ENCODE measurements at places on chromosomes 6 and 20.

DNA sequence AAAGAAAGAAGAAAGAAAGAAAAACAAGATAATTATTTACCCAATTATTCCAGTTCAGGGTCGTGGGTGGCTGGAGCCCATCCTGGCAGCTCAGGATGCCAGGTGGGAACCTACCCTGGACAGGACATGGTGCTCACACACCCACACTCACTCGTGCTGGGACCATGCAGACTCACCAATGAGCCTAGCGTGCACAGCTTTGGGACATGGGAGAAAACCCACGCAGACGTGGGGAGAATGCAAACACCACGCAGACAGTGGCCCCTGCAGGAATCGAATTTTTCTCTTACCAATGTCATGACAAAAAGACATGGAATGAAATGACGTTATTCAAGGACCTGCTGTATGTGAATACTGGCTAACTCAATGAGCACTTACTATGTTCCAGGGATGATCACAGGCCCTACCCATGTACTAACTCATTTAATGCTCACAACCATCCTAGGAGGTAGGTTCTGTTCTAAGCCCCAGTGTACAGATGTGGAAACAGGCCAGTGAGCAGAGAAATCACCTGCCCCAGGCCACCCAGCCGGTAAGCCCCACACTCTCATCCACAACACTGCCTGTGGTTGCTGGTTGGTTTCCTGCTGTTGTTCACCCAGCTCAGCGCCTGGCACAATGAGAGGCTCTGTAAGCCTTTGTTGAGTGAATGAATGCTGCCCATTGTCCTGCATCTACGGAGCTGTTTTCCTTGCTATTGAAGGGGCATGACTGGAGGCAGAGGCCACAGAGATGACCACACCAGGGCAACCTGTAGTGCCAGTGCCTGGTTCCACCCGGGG, 6.8 kb upstream of the PI16 start:
- no peak for DNase-seq

GRCh38 chr20:49769048-49769581, 43.5 kb upstream of the SLC9A8 start:
- DNase-seq = no peak

GRCh38 chr6:113856625-113857555, at the start of gene MARCKS:
MARCKS (plus strand) TSS chr6:113857345; CDS start chr6:113857746, 401 bp downstream.
- peak; percentile 98 for DNase-seq

DNA sequence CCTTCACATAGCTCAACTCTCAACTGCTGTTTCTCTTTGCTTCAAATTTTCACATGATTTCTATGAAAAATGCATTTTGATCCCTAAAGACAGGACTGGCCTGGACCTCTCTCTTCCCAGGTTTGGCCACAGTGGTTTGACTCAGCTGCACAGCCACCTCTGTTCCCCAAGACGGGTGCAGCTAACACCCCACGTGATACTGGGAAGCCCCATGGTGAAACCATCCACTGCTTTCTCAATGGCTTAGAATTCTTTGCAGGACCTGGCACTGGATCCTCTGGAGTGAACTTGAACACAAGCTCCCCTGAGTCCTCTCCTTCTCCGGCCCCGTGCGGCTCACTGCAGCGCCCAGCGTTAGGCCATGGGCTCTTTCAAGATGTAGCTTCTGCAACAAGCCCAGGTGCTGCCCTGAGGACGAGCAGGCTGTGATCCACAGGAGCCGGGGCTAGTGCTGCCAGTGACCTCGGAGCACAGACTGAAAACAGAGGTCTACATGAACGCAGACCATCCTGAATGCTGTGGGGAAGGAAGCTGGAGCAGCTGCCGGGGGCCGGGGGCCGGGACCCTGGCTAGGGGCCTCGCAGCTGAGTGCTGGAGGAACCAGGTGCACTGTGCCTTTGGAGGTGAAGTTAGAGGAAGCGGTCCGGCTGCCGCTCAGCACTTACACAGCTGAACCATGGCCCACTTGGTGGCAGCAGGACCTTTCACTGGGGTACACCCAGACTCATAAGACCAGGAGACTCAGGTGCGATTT, 58.8 kb upstream of the MPC1 start:
- DNase-seq = peak; percentile 31

DNA sequence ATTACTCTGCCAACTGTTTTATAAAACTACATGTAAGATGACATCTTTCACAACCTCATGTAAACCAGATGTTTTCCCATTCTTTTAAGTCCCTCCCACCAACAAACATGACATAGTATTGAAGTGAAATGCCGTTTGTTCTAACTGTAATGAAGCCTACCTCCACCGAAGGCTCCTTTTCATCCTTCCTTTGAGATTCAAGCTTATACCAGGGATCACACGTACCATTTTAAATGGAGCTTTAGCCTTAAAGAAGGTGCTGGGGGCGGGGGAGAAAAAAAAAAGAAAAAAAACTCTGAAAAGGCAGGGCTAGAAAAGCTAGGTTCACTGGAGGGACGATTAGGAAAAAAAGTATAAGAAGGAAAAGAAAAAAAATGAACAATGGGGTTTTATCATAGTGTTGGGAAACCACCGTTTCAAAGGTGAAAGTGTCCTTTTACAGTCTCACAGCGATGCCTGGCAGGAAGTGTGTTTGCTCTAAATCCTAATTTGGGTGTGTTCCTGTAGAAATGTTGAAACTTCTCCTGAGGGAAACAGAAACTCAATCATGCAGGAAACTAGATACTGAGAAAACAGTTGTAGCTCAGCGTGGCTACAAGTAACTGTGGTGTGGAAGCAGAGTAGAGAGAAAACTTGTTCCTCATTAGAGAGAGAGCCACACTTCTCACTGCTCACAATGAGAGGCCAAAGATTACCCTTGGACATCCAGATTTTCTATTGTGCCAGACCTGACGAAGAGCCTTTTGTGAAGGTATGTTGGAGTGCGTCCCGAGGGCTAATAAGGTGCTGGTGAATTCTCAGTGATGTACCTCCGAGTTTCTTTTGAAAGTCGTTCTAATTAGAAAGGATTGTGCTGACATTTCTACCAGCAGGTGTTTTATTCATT, 37.6 kb upstream of the HINT3 start:
- peak; percentile 78 for DNase-seq

GRCh38 chr6:153167907-153168306, 36.8 kb upstream of the RGS17 start:
- DNase-seq = no peak

DNA sequence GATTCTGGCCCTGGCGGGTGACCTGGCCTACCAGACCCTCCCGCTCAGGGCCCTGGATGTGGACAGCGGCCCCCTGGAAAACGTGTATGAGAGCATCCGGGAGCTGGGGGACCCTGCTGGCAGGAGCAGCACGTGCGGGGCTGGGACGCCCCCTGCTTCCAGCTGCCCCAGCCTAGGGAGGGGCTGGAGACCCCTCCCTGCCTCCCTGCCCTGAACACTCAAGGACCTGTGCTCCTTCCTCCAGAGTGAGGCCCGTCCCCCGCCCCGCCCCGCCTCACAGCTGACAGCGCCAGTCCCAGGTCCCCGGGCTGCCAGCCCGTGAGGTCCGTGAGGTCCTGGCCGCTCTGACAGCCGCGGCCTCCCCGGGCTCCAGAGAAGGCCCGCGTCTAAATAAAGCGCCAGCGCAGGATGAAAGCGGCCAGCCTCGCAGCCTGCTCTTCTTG, 868 bp upstream of the SLC2A4RG start:
- peak; percentile 43 for DNase-seq

- no peak for DNase-seq
These were observed 26.8 kb upstream of the TBX18 start for GRCh38 chr6:84791233-84791632.

- DNase-seq = no peak
These were observed 164.2 kb downstream of the SLC24A3 start for GRCh38 chr20:19376451-19377229.

DNA sequence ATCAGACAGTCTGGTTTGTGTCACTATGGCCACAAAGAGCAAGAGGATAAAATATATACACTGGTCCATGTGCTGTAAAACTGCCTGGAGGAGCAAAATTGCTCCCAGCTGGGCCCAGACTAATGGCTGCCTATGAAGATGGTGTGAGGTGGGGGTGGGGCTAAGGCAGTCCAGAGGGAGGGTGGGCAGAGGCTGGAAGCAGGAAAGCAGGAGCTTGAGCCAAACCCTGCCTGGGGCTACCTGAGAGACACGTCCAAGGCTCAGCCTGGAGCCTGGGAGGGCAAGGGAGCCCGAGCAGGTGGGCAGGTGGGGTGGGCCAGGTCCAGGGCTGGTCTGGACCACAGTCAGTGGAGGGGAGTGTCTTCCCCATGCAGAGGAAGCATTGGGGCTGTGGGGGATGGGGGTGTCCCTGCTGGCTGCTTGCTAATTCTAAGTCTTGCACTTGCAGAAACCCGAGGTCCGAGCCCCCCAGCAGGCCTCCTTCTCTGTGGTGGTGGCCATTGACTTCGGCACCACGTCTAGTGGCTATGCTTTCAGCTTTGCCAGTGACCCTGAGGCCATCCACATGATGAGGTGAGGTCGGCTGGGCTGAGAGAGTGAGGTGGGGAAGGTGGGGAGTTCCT, 9.5 kb downstream of the HSPA12B start:
- DNase-seq = no peak

DNA sequence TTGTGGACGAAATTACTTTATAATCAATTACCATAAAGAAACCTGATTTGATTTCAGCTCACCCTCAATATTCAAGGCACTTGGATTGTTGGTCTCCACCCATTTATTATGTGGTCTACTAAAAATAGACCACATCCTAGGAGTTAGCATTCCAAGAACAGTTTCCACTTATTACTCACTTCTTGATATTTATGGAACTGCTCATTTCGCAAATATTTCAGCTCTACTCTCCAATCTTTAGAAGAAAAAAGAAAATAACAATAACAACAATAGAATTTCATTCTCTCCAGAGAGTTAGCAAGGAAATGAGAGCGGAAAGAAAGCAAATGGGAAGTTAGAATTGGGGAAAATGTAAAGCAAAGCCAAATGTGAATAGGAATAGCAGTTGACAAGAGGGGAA, 26.2 kb upstream of the HDAC2 start:
- no peak for DNase-seq

DNA sequence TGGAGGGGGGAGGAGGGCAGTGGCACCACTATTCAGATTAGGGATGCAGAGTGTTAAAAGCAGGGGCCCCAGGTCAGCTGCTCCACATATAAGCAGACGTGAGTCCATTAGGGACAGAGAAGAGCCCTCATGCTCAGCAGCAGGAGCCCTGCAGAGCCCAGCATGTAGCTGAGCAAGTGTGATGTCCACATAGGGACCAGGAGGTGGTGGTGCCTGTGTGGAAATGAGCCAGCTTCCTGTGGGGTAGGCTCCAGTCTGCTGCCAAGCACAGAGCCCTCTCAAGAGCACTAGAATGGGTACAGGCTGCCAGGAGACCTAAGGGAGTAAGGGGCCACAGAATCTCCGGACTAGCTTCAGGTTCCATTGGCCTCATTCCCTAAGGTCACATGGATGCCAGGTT, 57.9 kb upstream of the MLN start:
- DNase-seq = no peak

GRCh38 chr6:45991189-45991588, 24.5 kb downstream of the CLIC5 start:
- no peak for DNase-seq

DNA sequence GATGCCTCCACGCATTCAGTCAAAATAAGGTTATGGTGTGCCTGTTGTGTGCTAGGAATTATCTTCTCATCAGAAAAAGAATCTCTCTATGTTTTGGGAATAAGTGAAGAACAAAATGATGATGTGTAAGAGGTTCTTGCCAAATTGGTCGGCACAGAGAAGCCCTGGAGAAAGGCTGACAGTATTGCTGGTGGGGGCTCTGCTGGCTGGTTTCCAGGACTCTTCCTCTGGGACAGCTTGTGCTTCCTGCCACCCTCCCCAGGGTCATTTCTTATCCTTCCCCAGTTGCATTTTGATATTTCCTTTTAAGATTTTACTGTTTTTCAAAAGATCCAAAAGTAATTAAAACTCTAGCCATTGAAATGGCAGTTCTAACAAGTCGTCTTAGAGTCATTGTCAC, 22.1 kb downstream of the CST4 start:
- no peak for DNase-seq

GRCh38 chr6:35391240-35391968, 49.0 kb downstream of the PPARD start:
- DNase-seq = no peak

- no peak for DNase-seq
These were observed 85.2 kb downstream of the FKBP5 start for GRCh38 chr6:35603326-35604202.

DNA sequence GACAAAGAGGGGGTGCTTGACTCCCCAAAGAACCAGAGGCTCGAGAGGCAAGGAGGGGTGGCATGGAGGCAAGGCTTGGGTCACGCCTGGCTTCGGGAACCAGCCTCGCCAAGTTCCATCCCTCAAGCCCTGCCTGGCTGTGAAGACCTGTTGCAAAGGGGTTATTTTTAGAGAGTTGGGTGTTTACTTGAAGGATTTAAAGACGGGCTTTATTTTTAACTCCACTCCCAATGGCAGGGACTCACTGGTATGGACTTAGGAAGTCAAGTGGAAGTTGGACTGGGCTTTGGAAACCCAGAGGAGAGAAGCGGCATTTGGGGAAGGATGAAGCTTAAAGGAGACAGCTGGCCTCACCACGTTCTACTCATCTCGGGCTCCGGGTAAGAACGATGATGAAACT, 43.1 kb downstream of the JPH2 start:
- DNase-seq = no peak

- no peak for DNase-seq
These were observed 26.3 kb upstream of the TFAP2A start for GRCh38 chr6:10441004-10441654.

DNA sequence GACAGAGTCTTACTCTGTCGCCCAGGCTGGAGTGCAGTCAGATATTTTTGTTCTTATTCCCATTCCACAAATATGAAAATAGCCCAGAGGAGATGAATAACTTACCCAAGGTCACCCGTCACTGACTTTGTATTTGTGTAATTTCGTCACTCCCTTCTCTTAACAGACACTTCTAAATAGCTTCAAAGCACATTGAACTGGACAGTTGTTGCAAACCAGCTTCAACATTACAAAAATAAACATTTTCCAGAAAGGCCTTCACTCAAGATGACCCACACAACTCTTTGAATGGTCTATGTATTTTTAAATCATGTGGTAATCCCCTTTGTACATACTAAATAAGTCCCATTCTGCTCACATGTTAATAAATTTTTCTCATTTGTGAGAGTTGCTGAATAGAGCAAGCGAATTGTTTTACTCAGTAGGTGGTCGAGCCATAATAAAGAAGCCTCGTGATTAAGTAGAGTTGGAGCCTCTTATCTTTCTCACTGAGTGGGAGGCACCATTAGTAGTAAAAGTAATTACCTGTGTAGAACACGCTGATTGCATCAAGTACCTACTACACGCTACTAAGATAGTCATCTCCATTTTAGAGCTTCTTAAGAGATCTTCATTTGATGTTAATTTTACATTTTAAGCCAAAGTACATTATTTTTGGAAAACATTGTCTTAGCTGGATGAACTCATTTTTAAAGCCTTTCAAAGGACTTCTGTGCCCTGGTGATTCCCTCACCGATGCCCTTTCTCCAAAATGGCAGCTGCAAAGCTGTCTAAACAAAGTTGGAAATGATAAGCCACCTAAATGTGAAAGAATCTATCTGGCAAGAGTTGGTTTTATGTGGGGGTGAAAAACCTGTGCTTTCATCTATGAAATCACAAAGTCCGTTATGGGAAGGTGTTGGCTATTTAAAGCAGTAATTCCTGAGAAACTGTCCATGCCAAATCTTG, 110.0 kb downstream of the TSHZ2 start:
- no peak for DNase-seq
